ENCODE measurements at places on chromosomes 2 and 18.
A peak's percentile ranks its signal among the peaks of the same experiment; 100 is the strongest.

GRCh38 chr2:103781313-103781712, 1019.5 kb downstream of the TMEM182 start:
- no peak for DNase-seq

DNA sequence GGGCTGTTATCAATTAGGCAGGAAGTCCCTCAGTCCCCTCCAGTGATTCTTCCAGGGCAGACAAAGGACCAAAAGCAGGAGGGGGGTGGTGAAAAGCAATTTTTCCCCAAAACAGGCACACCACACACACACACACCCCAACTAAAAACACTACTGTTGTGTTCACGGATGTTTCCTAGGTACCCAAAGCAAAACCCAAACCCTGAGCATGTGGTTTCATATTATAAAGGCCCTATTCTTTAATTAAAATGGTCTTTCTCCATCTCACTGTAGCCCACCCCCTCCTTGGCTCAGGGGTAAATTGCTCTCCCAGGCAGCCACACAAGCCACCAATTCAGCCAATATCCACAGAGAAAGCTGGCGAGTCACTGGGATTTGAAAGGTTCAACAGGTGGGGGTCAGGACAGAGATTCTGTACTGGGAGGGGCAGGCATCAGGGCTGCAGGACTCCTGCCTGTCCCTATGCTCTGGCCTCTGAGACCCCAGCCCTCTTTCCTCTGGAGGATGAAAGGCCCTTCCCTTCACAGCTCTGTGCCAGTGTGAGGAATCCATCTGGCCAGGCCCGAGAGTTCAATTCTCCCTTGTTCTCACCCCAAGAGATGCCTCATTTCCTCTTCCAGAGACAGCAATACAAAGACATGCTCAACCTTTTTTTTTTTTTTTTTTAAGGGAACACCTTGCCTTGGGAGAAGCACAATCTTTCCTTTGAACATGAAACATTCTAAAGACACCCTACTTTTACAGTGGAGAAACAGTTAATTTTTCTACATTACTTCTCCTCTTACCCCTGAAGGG, 43.6 kb downstream of the SPRED2 start:
- DNase-seq = no peak

DNA sequence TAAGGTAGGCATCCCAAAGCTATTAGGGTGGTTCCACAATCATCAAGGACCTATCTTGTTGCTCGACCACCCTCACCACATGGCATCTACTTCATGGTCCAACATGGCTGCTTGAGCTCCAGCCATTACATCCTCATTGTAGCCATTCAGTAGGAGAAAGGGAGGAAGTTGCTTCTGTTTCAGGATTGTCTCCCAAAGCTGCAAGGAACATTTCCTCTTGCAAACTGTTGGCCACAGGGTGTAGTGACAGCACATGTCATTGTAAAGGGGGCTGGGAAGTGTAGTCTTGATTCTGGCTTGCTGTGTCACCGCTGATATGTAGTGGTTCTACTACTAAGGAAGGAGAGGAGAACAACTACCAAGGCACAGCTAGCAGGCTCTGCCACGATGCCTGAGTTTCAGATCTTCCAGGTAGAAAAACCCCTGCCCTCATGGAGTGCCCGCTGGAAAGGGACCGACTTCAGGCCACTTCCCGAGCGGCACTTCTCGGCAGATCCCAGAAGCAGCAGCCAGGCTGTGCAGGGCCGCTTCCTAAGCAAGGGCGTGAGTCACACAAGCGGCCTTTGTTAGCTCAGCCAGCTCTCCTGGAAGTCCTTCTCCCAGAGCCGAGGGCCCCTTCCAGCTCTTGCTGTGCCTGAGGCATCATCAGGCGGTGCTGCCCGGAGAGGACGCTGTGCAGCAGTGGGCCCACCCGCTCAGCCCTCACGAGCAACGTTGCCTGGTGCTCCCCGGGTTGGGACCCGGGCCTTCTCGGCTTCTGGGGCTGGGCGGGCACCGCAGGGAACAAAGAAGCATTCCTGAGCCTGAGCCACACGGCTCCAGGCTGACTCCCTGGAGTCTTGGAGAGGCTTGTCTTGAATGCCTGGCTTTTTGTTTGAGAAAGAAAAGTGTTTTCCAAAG, 58.2 kb downstream of the HS6ST1 start:
- DNase-seq = no peak

DNA sequence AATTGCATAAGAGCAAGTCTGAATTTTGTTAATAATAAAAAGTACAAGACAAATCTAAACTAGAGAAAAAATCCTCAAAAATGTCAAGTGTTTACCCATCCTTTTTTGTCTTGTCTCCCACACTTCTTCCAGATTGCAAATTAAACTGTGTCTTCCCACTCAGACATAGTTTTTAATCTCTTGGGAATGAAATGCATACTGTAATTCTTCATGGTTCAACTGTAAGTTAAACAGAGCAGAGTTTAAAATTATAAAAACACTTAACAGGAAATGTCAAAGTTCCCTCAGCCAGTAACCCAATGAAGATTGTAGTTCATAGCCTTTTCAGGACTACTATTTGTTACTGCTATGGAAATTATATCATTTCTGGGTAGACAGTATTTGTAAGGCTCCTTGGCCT, 171.8 kb downstream of the UBE2E3 start:
- DNase-seq = no peak

DNA sequence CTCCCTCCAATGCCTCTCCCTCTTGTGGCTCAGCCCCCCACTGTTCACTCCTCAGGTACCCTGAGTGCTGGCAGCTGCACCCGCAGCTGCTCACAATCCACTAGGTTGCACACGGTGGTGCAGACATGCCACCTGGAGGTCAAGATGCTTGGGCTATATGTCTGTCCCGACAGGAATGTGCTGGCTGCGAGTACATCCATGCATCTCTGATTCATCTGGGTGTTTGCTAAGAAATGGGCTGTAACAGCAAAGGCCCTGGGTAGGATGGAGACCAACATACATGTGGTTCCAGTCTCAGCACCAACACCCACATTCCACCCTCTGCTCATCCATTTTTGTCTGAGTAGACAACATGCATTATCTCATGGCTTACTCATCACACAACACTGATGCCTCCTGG, 31.3 kb downstream of the ANKMY1 start:
- no peak for DNase-seq

GRCh38 chr2:236252602-236253001, 11.6 kb downstream of the ASB18 start:
- DNase-seq = no peak

DNA sequence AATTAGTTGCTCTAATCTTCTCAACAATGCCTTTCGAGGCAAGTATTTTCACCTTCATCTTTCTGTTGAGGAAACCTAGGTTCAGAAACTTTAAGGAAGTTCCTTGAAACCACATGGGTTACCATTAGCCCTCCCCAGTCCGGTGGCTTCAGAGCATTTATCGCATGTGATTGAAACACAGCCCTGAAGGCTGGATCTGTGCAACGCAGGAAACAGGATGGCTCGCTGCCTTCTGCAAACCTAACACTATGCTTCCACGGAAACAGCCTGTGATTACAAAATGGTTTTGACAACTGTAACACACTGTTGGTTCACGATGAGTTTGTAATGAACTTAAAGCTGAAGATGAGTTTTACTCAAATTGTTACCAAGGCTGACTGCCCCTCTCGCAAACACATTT, 68.5 kb downstream of the EPB41L3 start:
- no peak for DNase-seq

DNA sequence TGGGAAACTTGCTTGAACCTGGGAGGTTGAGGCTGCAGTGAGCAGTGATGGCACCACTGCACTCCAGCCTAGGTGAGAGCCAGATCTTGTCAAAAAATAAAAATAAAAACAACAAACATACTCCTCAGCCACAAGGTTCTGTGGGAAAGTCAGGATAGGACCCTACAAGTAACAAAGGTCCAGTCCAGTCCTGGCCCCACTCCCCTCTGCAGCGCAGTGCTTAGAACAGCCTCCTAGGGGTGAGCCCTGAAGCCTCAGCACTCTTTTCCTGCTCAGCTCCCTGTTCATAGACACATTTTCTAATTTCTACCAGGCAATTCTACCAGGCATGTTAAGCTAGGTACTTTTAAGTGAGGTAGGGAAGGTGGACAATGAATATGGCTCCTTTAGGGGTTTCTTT, 22.2 kb upstream of the SDC1 start:
- no peak for DNase-seq

- DNase-seq = no peak
Measured at GRCh38 chr2:10372203-10372861, 69.6 kb downstream of the HPCAL1 start.

DNA sequence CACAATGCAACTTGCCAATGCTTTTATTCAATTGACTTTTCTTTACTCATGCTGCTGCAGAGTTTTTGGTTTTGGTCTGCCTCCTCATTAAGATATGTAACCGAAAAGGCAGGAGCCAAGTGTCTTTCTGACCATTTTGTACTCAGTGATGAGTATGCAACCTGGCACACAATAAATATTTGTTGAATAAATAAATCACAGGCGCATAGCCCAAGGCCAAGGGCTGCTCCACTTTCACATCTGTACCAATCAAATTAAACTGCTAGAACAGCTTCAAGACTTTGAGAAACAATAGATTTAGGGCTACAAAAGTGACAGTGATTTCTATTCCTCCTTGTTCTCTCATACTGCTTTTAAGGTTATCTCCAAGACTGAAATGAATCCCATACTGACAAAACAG, 828.2 kb downstream of the RNF144A start:
- no peak for DNase-seq

DNA sequence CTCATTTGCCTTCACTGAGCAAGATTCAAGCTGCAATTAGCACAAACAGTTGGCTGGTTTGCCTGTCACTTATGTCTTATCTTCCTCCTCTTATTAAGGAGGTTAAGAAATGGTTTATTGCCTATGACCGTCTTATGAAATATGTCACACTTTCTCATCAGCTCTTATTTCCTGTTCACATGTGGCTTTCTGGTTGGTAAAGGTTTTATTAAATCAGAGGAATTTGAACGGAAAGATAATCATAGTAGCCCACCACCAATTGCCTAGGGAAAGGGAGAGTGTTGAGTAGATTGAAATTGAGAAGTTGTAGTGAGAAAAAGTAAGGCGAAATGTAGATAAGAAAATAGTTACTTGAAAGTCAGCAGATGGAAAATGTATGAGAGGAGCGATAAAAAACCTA, 4.2 kb upstream of the IL1R1 start:
- no peak for DNase-seq

- no peak for DNase-seq
Measured at GRCh38 chr2:134021830-134022524, 231.9 kb upstream of the MGAT5 start.

DNA sequence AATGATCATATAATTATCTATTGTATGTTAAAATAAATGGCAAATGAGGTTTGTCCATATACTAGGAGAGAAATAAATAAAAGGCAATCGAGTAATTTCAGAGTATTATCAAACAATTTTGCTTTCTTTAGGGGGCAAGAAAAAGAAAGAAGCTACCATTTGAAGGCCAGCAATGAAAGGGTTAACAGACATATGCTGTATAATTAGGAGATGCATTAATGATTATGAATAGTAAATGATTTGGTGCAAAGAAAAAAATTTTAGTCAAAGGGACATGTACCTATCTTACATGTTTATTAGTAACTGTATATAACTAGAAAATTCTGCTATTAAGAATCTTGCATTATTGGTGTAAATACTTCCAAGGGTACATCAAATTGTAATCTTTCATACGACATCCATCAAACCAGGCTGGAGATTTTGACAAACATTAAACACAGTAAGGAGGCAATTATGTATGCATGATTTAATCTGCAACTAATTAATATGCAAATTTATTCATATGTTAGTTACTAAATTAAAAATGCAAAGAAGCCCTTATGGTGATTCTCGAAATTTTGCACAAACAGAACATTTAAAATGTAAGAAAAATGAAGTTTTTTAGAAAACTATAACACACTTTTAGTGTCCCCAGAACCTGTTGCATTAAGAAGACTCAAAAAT, 251.4 kb downstream of the TCF4 start:
- DNase-seq = no peak

GRCh38 chr2:85771486-85771885, 17.7 kb downstream of the ATOH8 start:
- DNase-seq = no peak

- no peak for DNase-seq
Measured at GRCh38 chr2:56369316-56369715, 185.5 kb downstream of the CCDC85A start.

DNA sequence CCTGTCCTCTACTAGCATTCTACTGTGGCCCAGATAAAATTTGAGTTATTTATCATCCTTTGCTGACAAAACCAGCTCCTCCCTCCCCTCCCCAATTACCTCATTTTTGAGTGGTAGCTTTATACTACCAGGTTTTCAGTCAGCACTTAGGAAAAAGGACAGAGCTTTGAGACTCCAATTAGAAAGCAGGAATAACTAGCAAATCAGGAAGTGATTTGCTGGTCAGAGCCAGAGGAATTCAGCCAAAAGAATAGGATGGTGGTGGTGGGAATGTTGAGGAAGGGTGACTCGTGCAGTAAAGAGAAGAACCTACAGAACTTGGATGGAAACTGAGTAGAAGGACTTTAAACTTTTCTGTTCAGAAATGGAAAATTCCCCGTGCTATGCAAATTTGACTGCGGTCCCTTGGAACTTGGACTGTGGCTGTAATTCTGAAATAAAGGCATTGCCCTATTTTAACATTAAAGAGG, 3.7 kb downstream of the MYL12B start:
- no peak for DNase-seq

- no peak for DNase-seq
Measured at GRCh38 chr2:38830526-38831159, 45.1 kb downstream of the DHX57 start.

DNA sequence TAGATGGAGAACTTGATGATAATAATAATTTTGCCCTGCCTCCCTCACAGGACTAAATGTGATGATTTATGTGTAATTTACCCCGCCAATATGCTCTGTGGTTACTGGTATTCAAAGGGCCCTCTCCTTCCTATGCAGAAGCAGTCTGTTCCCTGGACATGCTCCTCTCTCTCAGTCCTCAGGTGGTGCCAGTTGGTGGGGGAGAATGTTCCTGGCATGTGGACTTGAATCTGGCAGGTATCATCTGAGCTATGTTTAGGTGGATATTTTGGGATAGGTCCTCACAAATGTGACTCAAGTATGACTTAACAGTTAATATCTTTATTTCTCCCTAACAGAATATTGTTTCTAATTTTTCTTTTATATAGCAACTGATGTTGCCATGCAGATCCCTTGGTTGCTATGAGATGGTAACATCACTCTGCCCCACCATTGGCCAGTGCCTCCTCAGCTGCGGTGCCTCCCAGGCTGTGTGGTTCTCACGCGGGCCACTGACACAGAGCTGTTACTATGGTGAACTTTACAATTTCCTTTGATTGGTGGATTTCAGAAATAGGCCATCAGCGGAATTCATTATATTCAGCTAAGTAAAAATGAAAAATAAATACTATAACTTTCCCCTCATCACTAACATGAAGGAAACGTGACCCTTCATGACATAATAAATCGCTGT, 106.7 kb upstream of the PELI1 start:
- DNase-seq = no peak

- peak; percentile 84 for DNase-seq
Measured at GRCh38 chr2:231709981-231710798, 1.9 kb downstream of the PTMA start.

- DNase-seq = no peak
Measured at GRCh38 chr18:24683925-24684324, 223.5 kb downstream of the HRH4 start.

- no peak for DNase-seq
Measured at GRCh38 chr18:55443776-55444175, 144.2 kb downstream of the TCF4 start.

- no peak for DNase-seq
Measured at GRCh38 chr2:9907402-9907801, 44.1 kb upstream of the GRHL1 start.

All from CD4-positive, alpha-beta T cell treated with Interleukin-6 for 4 hours (primary cell).